Spinal cord (tissue), 10 donors: ENCODE measurements at places on chromosomes 3 and 15. TPM values are rescaled to one million over a fixed set of nuclear protein-coding genes. Genes with fewer than 3 reads are reported as not detected.

GOLGA6D gene
- total RNA-seq = 0.06 TPM

DTWD1 gene
- 36.1 TPM for total RNA-seq

PDZRN3 gene
- 83.6 TPM for total RNA-seq

CCR8 gene
- not detected for total RNA-seq

GP9 gene
- total RNA-seq = 0.72 TPM

C15orf62 gene
- total RNA-seq = 0.17 TPM

SI gene
- total RNA-seq = 0.10 TPM

UROC1 gene
- total RNA-seq = 0.06 TPM

DOCK3 gene
- 31.5 TPM for total RNA-seq

POLR2M gene
- total RNA-seq = 199 TPM

FSD2 gene
- total RNA-seq = 0.06 TPM

CCRL2 gene
- total RNA-seq = 3.9 TPM

MESP2 gene
- total RNA-seq = 0.83 TPM

PRR20G gene
- total RNA-seq = not detected

KY gene
- total RNA-seq = 2.5 TPM

MNS1 gene
- 13.1 TPM for total RNA-seq

ANKRD34C gene
- 0.99 TPM for total RNA-seq

SHQ1 gene
- 16.3 TPM for total RNA-seq

HACL1 gene
- total RNA-seq = 29.4 TPM

TSPAN3 gene
- 564 TPM for total RNA-seq

POLQ gene
- total RNA-seq = 2.8 TPM

NEO1 gene
- 97.5 TPM for total RNA-seq

B2M gene
- 1,329 TPM for total RNA-seq

SOX14 gene
- 0.30 TPM for total RNA-seq

USP4 gene
- 30.9 TPM for total RNA-seq

DUOXA2 gene
- not detected for total RNA-seq

FAN1 gene
- 36.4 TPM for total RNA-seq

ADAMTS9 gene
- 62.1 TPM for total RNA-seq

OR5K2 gene
- not detected for total RNA-seq

ZNF148 gene
- total RNA-seq = 51.4 TPM

CCDC54 gene
- 0.30 TPM for total RNA-seq

ARHGEF26 gene
- total RNA-seq = 30.6 TPM

GOLGA8M gene
- 1.3 TPM for total RNA-seq

SPATA12 gene
- total RNA-seq = not detected

CCDC33 gene
- total RNA-seq = 0.99 TPM

IMP3 gene
- 34.7 TPM for total RNA-seq

SPSB4 gene
- total RNA-seq = 5.3 TPM

C3orf85 gene
- not detected for total RNA-seq

GPD1L gene
- 73.1 TPM for total RNA-seq

NMNAT3 gene
- 10.0 TPM for total RNA-seq

ANO10 gene
- total RNA-seq = 39.6 TPM
